Left hindlimb (tissue), 1 donor: ENCODE measurements at places on chromosomes 13 and 19.
A peak's percentile ranks its signal among the peaks of the same experiment; 100 is the strongest.

DNA sequence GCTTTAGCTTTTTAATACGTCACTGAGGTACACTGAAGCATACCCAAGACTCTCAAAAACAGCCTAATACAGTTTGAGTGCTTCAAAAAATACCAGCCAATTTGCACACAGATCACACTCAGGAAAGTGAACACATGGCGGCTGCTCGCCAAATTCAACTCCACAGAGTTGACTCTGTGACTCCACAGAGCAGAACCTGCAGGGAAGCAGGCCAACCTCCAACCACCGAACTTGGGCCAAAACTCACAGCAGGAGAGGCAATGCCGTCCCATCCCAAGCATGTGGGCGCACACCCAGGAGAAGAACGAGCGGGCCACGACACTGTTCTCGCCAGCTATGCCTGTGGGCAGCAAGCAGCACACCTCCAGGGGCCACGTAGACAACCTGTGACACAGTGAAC lies 21.1 kb downstream of the ELL start:
- peak; percentile 70 for DNase-seq

DNA sequence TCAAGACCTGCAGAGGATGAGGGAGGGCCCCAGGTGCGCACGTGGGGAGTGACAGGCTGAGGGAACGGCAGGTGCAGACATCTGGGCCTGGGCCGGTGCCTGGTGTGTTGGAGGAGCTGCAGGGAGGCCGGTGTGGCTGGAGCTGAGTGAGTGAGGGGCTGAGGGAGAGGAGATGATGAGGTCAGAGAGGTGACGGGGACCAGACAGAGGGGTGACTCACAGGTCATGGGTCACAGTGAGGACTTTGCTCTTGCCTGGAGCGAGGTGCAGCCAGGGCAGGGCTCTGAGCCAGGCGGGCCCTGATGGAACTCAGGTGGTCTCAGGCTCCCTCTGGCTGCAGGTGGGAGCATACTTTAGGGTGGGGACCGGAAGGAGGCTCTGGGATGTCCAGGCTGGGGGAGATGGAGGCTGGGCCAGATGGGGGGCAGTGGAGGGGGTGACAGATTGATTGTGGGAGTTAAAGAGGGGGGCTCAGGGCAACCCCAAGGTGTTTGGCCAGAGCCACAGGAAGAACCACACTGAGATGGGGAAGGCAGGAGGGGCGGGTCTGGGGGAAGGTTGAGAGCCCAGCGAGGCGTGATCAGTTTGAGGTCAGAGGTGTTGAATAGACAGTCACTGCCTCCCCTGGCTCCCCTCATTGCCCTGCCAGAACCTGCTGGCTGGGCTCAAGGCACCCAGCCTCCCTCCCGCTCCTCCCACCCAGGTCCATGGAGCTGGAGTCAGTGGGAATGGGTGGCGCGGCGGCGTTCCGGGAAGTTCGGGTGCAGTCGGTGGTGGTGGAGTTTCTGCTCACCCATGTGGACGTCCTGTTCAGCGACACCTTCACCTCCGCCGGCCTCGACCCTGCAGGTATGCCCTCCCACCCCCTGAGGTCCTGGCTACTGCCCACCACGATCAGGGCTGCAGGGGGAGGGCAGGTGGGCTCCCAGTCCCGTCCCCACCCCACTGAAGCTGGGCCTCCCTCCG lies 8.4 kb downstream of the ARHGAP33 start:
- no peak for DNase-seq

DNA sequence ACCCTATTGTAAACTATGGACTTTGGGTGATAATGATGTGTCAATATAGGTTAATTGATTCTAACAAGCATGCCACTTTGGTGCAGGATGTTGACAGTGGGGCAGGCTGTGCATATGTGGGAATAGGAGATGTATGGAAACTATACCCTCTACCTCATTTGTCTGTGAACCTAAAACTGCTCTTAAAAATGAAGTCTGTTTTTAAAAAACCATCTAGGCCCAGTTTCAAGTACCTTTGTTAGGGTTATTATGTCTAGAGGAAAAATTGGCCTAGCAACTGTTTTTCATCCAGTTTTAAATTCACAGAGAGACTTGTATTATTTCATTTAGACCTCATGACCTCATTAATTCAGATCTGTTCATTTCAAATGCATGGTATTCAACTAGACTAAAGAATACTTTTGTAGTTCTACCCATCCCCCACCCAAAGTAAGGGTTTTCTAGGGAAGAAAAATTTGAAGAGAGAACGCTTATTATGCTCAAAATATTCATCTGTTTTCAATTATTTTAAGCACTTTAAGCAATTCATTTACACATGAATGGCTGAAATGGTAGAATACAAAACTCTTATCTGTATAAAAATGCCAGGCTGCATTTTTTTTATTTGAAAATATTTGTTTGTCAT lies 1781.9 kb upstream of the MIR17HG start:
- DNase-seq, result no peak

- peak; percentile 65 for DNase-seq
Measured at GRCh38 chr13:21033212-21033840, 28.1 kb downstream of the LATS2 start.

DNA sequence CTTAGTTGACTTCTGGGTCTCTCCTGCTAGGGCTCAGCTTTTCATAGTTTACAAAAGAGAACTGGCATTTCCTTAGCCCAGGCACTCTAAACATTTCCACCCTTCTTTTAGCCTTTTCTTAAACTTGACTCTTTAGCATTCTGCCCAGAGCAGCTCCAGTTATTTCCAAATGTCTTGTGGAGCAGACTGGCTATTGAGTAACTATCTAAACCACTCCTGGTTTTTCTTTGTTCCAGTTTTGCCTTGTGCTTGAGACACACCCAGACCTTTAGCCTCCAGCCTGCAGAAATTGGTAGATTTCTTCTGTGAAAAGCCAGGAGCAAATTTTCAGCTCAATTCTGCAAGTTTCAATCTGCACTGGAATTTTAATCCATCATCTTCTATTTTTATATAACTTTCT lies 1813.1 kb downstream of the OLFM4 start:
- no peak for DNase-seq

- DNase-seq, result no peak
Measured at GRCh38 chr19:590396-590745, 690 bp downstream of the HCN2 start.

DNA sequence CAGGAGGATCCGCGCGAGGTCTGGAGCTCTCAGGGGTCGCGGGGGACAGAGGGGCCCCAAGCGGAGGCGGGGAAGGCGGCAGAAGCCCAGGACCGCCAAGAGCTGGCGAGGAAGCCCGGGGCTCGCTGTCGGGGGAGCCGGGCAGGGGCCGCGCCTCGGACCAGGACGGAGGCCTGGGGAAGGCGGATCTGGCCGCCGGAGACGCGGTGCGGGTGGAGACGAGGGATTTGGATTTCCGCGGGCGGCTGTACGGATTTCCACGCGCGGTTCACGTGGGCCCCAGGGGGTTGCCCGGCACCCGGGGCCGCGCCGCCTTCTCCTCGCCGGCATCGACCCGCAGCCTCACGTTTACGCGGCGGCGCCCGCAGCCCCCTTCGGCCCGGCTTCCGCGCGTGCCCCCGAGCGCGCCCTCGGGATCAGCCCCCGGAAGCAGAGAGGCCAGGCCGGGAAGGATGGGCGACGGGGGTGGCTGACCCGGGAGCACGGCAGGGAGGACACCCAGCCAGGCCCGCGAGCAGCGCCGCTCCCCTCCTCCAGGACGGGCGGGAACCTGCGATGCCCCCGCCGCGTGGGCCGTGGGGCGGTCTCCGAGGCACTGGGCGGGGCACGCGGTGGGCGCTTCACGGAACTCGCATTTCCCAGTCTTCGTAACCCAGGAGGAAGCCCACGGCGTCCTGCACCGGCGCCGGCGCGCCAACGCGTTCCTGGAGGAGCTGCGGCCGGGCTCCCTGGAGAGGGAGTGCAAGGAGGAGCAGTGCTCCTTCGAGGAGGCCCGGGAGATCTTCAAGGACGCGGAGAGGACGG lies 4.7 kb downstream of the F7 start:
- DNase-seq, result peak; percentile 62

DNA sequence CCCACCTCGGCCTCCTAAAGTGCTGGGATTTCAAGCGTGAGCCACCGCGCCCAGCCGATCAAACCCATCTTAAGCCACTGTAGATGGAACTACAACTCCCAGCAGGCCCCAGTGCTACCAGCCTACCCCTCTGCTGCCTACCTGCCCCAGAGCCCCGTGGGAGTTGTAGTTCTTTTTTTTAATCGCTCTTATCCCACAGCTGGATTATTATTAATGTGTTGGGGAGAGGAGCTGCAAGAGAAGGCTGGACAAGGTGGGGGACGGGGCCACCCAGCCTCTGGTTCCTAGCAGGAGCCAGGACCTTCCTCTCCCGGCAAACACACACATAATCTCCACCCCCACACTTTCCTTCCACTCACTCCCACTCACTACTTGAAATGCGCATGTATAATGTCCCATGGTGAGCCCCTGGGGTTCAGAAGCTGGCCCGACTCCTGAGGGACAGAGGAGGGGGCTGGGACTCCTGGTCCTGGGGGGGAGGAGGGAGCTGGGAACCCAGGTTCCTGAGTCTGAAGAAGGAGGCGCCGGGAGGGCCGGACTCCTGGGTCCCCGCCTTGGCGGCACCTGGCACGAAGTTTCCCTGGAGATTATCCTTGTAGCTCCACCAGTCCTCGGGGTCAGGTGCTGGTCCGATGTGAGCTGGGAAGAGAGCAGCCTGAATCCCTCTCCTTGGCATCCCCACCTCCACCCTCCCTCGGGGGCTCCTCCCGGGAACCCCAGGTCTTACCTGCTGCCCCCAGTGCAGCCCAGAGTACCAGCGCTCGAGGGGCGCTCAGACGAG lies 958 bp downstream of the CA11 start:
- peak; percentile 76 for DNase-seq

DNA sequence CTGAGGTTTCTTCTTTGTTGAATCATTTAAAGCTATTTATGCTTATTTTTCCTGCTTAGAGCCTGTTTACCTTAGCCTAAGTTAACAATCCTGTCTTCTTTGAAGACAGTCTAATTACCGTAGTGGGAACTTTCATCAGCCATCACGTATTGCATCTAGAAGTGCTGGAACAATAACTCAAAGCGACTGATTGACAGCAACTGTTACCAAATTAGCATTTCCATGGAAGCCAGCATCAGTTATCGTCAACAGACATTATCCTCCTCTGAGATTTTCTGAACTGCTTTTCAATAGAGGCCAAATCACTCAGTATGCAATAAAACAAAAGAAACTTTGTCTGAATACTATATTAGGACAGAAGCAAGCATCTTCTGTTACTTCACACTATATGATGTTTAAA lies 433.3 kb upstream of the SLITRK1 start:
- no peak for DNase-seq

- DNase-seq, result no peak
Measured at GRCh38 chr13:32986552-32986951, 29.7 kb upstream of the KL start.
